Dorsolateral prefrontal cortex (tissue), 122 donors: ENCODE measurements at places on chromosomes 1 and 21. TPM values are rescaled to one million over a fixed set of nuclear protein-coding genes. Genes with fewer than 3 reads are reported as not detected.

DNA sequence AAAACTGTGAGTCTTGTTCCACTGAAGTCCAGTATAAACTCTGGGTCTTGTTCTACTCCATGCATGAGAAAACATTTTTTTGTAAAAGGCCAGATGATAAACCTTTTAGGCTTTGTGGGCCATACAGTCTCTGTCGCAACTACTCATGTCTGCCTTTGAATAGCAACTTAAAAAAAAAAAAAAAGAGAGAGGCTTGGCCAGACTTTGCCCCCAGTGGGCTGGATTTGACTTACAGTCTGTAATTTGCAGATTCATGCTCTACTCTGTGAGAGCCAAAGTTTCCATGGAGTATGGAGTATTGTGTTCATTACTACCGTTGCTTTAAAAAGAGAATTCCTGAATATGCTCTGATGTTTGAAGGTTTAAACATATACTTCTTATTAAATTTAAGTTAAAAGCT, 654.9 kb upstream of the PKN2 start:
- no peak for DNase-seq

- DNase-seq = no peak
Measured at GRCh38 chr1:7490576-7490975, 280.5 kb upstream of the VAMP3 start.

GRCh38 chr1:150017206-150017750, 6.8 kb upstream of the OTUD7B start:
- no peak for DNase-seq

GRCh38 chr1:101247404-101248287, 10.8 kb downstream of the S1PR1 start:
- DNase-seq = no peak

- no peak for DNase-seq
Measured at GRCh38 chr1:201019321-201019977, 4.1 kb downstream of the KIF21B start.

Gene KCNE1
- total RNA-seq = 0.38 TPM

GRCh38 chr1:201475915-201476669, 7.1 kb upstream of the PHLDA3 start:
- DNase-seq = no peak

Gene FMO2
- 2.0 TPM for total RNA-seq

Gene TFF2
- total RNA-seq = not detected

DNA sequence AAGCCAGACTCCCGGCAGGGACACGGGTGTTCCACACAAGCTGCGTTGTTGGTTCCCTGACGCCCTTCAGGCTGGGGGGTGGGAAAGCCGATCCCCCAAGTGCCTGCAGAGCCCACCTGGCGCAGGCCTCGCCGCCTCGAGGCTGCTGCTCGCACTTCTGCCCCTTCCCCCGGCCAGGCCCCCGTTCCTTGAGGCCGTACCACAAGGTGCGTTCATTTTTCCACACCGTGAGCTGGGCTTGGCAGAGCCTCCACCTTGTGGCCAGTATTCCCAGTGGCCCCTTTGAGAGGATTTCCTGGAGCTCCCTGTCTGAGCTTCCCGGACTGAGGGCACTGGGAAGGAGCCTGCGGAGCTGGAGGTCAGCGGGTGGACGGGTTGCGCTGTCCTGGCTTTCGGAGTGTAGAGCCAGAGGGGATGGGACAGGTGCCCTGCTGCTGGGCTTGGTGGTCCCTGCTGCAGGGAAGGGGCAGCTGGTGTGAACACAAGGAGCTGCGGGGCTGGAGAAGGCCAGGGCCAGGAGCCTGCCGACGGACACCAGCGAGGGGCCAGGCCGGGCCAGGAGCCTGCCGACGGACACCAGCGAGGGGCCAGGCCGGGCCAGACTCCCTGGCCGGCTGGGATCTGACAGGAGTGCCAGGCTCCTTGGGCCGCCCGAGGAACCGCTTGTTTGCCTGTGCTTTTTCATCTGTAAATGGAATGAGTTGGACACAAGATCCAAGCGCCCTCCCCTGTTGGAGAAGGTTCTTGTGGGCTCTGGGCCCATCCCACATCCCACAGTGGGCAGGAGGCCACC, 18.4 kb downstream of the PDXK start:
- DNase-seq = no peak

Gene SFN
- total RNA-seq = 3.6 TPM

GRCh38 chr1:201849372-201850052, 20.6 kb downstream of the IPO9 start:
- no peak for DNase-seq

DNA sequence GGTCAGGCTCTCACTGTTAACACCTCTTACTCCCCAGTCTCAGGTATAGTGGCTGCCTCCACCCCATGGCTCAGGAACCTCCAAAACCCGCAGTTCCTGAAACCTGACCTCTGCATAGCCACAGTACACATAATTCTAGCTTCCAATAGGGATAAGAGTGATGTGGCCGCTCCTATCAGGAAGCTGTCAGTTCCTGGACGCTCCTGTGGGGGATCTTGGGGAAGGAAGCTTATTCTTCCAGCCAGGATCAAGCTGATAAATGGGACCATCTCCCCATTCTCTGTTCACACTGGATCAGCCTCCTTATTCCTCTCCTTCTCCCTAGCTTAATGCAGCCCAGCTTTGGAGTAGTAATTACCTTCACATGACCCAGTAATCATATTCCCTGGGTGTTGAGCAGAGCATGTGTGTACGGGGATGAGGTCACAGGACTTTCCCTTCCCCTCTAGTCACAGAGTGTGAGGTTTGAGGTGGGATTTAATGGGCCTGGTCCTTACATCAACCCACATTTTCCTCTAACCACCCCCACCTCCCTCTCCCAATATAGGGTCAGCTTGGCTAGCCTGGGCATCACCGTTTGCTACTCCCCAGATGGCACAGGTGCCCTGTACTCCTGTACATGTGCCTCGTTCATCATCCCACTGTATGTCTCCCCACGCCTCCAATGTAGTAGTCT, 7.0 kb upstream of the POU3F1 start:
- no peak for DNase-seq

DNA sequence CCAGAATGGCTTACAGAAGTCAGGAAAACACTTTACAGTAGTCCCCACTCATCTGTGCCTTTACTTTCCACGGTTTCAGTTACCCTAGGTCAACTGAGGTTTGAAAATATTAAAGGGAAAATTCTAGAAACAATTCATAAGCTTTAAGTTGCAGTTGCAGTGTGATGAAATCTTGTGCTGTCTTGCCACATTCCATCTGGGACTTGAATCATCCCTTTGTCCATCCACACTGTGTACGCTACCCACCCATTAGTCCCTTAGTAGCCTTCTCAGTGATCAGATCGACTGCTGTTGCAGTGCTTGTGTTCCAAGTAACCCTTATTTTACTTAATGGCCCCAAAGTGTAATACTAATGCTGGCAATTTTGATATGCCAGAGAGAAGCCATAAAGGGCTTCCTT, 30.5 kb downstream of the ZCCHC17 start:
- no peak for DNase-seq

DNA sequence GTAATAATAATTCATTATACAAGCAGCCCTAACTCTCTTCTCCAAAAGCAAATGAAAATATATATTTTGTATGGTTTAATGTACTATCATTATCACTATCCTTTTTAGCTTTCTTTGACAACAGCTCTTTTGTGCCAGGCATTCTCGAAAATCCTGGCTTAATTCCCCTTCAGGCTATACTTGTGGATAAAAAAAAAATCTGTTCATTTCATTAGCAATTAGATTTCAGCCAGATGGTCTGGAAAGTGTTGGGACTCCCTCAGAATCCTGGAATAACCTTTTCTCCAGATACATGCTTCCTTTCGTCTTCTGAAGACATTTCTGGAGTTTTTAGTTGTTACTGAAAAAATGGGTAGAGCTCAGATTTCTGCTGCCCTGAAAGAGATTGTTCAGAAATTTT, 83.4 kb upstream of the PLPPR4 start:
- no peak for DNase-seq

GRCh38 chr1:198328458-198329032, 171.7 kb downstream of the NEK7 start:
- no peak for DNase-seq

GRCh38 chr21:32015461-32016139, 142.8 kb downstream of the HUNK start:
- DNase-seq = no peak

Gene GOLT1A
- total RNA-seq = 2.7 TPM

- no peak for DNase-seq
Measured at GRCh38 chr1:89640440-89640839, 7.5 kb downstream of the LRRC8C start.

DNA sequence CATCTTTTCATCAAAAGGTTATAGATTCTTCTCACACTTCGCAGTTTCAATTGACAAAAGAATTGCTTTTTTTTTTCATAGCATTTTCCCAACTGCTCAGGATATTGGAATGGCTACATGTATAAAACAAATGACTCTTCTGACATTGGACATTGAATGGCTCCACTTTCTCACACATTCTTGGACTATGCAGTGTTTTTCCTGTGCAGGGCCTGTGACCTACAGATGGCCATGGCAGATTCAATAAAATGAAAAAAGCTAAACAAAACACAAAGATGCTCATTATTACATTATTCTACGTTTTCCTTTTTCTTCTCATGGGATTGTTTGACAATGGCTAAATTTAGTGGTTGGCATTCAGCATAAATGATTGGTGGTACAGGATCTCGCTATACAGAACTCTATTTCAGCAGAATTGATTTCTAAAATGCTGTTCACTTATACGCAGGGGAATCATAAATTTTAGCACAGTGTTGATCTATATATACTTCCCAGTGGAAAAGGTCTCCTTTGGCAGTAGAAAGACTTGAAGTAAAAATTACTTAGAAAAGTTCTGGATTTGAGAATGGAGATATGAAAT, 115.6 kb upstream of the ADAMTS5 start:
- DNase-seq = no peak

Gene TBX15
- total RNA-seq = 1.5 TPM

Gene NMNAT2
- 172 TPM for total RNA-seq

DNA sequence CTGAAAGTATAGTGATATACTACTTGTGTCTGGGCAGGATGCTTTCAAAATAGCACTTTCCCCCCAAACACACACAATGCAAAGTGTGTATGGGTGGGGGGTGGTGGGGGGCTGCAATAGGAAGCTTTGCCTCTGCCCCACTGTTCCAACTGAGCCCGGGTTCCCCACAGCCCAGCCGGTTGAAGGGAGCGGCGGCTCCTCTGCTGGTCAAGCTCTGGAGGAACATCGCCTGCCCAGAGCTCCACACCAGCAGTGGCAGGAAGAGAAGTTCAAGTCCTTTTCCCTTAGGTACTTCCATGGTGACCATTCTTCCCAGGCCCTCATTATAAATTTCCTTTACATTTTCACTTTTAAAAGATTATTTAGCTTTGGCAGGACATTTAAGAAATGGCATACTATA, 74.9 kb downstream of the CAPZB start:
- DNase-seq = no peak
